H7 (cell line): ENCODE measurements at places on chromosomes 12 and 14.

DNA sequence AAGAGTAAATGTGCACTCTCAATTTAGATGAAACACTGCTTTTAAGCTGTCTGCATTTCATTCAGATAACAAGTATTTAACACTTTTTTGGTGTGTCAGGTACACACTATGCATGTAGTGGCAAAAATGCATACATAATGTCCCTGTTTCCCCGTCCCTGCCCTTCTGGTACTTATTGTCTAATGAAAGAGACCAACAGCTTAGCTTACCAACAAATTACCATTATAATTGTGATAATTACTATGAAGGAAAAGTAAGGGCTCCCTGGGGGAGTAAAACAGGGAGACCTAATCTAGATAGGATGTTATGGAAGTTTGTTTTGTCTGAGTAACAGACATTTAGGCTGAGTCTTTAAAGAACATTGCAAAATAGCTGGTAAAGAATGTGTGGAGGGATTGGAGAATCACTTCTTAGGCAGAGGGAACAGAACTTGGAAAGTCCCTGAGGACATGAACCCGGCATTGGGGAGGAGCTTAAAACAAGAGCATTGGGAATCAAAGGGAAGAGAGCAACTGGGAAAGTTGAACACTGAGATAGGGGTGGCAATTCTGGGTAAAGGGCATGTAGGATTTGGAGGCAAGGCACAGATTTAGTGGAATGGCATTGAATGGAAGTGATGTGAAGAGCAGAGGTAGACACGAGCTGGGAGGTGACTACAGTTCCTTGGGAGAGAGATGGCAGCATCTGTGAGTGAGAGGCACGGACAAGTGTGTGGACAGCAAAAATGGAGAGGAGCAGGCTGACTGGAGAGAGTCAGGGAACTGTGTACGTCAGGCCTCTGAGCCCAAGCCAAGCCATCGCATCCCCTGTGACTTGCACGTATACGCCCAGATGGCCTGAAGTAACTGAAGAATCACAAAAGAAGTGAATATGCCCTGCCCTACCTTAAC, 181.6 kb downstream of the GRIP1 start:
- DNase-seq: no peak

GRCh38 chr12:19572920-19573558, 133.7 kb downstream of the AEBP2 start:
- DNase-seq: peak; percentile 68

- peak; percentile 16 for DNase-seq
These were observed 59.7 kb downstream of the SCFD1 start for GRCh38 chr14:30681752-30682355.

DNA sequence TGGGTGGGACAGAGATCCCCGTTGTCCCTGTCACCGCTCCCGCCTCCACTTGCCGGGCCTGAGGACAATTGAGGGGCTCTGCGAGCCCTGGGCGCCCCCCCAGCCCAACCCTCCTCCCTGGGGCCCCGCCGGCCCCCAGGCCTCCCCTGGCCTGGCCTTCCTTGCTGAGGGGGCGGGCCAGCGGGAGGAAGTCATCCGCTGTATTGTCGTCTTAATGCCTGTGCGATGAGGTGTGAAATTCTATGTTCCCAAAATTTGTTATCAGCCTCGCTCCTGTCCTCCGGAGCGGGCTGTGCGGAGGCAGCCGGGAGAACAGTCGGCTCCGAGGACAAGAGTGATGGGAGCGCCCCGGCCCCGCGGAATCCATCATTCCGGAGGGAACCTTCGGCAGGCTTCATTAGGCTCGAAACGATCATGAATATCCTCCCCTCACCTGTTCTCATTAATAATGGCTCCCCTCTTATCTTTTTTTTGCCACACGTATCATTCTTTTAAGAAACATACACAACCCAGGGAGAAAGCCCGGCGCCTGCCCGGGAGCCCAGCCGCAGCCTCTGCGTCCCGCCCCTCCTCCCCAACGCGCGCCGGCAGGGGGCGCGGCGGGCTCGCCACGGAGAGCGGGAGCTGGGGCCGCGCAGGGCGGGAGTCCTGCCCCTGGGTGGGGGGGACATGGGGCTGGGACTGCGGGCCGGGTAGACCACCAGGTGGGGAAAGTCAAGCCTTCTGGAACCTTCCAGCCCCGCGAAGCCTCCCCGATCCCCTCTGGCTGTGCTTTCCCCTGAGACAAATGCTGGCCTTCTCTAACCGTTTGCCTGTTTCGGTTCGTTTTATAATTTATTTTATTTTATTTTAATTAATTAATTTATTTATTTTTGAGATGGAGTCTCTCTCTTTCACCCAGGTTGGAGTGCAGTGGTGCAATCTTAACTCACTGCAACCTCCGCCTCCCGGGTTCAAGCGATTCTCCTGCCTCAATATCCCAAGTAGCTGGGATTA, 17.1 kb upstream of the DLK1 start:
- DNase-seq: peak; percentile 90

DNA sequence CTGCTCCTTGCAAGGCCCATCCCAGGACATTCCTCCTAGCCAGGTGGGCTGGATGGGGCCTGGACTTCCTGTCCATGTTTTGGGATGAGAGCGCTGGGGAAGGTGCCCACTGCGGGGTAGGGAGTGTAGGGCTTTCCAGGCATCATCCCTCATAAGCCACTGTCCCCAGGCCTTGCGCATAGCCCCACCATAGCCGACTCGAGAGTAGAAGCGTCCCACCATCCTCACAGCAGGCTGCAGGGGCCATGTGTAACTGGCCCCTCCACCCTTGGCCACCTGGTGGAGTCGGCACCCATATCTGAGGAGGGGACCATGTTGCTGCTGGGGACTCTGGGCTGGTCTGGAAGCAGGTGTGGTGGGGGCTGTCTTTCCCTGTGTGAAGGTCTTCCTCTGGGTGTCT, 30.5 kb downstream of the SH2B3 start:
- no peak for DNase-seq

DNA sequence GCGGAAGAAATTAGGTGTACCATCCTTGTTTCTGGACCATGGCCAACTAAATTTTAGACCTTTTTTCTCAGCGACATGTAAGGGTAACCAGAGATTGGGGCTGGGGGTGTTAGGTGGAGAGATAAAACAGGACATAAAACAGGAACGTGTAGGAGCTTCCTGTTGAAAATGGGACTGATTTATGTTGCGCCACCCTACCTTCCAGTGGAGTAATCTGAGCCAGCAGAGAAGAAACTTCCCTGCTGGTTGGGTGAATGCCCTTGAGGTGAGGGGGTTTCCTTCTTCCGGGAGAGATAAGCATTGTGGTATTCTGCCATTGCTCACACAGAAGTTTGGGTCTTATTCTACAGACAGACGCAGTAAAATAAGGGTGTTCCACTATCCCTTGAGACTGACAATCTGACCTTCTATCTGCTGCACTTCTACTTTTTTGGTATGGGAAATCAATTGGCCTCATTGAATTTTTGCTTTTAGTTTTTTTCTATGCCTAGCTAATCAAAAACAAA, 417.6 kb downstream of the PCNX1 start:
- DNase-seq: peak; percentile 65

GRCh38 chr12:1544996-1545700, 49.2 kb downstream of the FBXL14 start:
- peak; percentile 54 for DNase-seq

DNA sequence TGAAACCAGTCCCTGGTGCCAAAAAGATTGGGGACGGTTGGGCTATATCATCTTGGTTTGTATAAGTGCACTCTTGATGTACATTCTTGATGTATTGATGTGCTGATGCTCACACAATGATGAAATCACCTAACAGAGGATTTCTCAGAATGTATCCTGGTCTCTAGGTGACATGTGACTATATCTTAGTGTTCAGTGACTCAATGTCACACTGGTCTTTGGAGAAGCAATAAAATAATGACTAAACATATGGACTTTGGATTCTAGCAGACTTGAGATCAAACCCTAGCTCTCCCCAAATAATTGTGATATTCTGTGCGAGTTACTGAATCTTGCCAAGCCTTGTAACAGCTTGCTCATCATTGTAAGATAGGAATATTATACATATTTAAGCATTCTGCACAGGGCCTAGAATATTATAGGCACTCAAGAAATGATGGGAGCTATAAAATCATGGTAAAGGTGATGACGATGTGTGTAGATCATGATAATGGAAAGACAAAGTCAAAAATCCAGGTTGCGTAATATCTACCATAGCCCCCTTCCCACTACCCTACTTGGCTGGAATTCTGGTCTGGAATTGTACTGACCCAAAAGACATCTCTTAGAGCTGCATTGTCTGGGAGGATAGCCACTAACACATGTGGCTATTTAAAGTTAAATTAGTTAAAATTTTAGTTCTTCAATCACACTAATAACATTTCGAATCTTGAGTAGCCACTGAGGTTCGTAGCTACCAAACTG, 117.6 kb upstream of the PWP1 start:
- DNase-seq: no peak

- DNase-seq: peak; percentile 32
These were observed 55.2 kb downstream of the FOS start for GRCh38 chr14:75333606-75334548.

- DNase-seq: no peak
These were observed 475.6 kb upstream of the MIS18BP1 start for GRCh38 chr14:45728434-45729225.

GRCh38 chr12:42638011-42638410, 48.5 kb upstream of the PRICKLE1 start:
- DNase-seq: no peak

DNA sequence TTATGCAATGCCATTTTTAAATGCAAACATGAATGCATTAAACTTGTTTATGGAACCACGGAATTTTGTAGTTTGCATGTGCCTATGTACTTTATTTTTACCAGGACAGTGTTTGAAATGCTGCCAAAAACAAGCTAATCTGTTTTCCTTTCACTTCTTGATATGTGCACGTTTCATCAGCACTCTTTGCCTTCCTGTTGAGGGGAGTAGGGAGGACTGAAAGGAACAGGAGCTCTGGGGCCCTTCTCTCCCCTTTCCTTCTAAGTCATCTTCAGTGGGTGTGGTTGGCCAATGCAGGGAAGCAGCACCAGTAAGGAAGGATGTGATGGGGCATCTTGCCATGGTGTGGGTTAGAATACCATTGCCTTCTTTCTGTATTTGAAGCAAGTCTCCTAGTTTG, 12.1 kb upstream of the PPP4R4 start:
- DNase-seq: no peak

GRCh38 chr14:90429236-90429635, 32.4 kb downstream of the CALM1 start:
- no peak for DNase-seq

- no peak for DNase-seq
These were observed 114.5 kb downstream of the EGLN3 start for GRCh38 chr14:33836203-33836899.

GRCh38 chr14:93752980-93753561, 35.2 kb downstream of the PRIMA1 start:
- no peak for DNase-seq

- no peak for DNase-seq
These were observed 60.5 kb downstream of the BTG1 start for GRCh38 chr12:92085040-92085735.

GRCh38 chr12:25876383-25877045, 82.0 kb upstream of the RASSF8 start:
- DNase-seq: no peak

DNA sequence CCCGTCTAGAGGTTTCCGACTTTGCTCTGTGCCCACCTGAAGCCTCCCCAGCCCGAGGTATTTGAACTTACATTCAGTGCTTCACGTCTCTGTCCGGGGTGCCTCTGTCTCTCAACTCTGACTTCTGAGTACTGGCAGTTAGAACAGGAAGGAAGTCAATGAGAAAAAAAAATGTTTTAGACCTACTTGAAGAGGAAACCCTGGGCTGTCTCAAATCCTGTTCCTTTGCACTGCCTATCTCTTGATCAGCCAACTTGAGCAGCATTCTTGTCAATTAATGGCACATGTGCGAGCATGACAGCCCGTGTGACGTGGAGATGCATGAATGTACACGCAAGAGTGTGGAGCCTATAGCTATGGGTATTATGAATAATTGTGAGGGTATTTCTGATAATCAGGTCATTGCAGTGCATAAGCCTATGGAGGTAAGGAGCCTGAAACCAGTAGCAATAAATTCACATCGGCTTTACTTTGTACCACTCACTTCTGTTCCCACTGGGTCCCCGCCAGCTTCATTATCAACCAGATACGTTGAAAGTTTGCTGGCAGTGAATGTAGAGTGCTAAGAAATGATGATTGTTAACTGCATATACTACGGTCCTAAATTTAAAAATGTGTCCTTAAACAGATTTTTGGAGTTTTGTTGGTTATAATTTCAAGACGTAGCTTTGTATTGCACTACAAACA, at the start of gene ARHGDIB:
Gene ARHGDIB, minus strand, starts transcription at position 136 of the 687 bp plus-strand sequence. CDS start 10,889 bp downstream, outside the sequence.
- no peak for DNase-seq

- no peak for DNase-seq
These were observed 13.1 kb downstream of the KRT85 start for GRCh38 chr12:52354200-52354599.

- DNase-seq: no peak
These were observed 651.6 kb upstream of the LRFN5 start for GRCh38 chr14:40955131-40955505.

GRCh38 chr14:54562334-54562733, 4.6 kb upstream of the SAMD4A start:
- DNase-seq: no peak

DNA sequence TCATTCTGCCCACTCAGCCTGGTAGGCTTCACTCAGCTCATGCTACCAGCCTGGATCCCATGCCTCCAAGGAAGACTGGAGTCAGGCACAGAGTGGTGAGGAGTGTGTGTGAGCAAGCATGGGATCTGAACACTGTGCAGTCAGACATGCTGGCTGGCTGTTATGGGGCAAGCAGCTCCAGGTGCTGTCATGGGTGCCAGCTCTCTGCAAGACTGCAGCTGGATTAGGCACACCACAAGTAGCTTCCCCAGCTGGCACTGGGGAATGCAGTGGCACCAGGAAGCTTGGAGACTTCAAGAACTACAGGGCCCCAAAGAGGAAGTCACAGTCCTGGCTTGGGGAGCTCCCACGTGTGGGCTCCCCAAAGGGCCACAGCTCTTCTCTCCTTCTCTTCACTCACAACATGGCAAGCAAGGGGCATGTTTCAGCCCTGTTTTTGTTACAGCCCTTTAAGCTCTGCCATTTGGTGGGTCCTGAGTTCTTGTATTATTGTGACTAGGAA, 202.5 kb downstream of the VRK1 start:
- DNase-seq: no peak
